Activated CD4-positive, alpha-beta T cell treated with anti-CD3 and anti-CD28 coated beads for 36 hours (primary cell): ENCODE measurements at places on chromosomes 4 and X.

- DNase-seq = no peak
Observed at GRCh38 chr4:38610966-38611431, 53.0 kb upstream of the KLF3 start.

- no peak for DNase-seq
Observed at GRCh38 chr4:161350946-161351345, 812.9 kb downstream of the FSTL5 start.

- no peak for DNase-seq
Observed at GRCh38 chr4:186553717-186554116, 1.6 kb downstream of the MTNR1A start.

DNA sequence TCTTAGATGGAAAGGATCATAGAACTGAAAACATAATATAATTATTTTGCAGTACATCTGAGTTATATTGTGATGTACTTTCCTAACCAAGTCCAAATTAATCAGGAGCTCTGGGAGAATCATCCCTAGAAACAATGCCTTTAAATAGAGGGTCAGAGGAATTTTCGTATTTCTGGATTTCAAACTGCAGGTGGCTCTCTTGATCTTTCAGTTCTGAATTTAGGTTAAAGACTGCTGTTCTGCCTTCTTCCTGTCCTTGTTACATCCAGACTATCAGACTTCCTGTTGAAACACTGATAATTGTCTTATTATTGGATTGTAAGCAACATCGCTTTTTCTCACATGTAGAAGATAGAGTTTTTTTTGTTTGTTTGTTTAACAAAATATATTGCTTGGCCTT lies 142.7 kb downstream of the RPA4 start:
- DNase-seq = no peak

GRCh38 chrX:150005027-150005426 lies 66.7 kb upstream of the EOLA2 start:
- no peak for DNase-seq

GRCh38 chrX:88908056-88908455 lies 161.0 kb downstream of the CPXCR1 start:
- DNase-seq = no peak
